Substantia nigra (tissue), 51 donors: ENCODE measurements at places on chromosomes 3 and 15.
A peak's percentile ranks its signal among the peaks of the same experiment; 100 is the strongest.

DNA sequence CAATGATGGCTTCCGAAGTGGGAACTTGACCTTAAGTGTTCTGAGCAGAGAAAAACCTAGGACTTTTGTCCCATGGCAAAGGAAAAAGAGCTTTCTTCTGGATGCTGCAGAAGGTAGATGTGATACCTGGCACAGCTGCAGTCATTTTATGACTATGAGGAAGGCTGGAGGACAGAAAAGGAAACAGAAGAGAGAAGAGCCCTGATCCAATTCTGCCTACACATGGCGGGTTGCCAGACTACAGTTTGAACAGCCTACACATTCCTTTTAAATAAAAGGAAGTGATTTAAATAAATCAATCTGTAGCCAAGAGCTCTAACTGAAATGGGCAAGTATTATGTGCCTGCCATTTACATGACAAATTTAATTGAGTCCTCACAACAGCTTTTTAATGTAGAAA is 43.6 kb upstream of the CHRNB4 start:
- no peak for DNase-seq

DNA sequence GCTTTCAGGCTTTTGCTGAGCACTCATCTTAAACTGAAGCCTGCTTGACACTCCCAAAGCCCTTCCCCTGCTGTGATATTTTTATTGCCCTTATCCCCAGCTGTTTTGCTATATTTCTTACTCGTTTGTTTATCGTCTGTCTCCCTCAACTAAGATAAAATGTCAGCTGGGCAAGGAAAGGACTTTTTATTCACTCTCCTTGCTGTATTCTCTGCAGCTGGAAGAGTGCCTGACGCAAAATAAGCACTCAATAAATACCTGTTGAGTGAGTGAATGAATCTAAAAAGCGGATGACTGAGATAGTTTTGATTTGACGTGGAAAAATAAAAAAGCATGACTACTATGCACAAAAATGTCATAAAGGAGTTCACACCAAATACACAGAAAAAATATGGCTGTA is 84.8 kb upstream of the POMGNT2 start:
- no peak for DNase-seq

GRCh38 chr3:81295906-81296577 is 465.4 kb downstream of the GBE1 start:
- DNase-seq = no peak

DNA sequence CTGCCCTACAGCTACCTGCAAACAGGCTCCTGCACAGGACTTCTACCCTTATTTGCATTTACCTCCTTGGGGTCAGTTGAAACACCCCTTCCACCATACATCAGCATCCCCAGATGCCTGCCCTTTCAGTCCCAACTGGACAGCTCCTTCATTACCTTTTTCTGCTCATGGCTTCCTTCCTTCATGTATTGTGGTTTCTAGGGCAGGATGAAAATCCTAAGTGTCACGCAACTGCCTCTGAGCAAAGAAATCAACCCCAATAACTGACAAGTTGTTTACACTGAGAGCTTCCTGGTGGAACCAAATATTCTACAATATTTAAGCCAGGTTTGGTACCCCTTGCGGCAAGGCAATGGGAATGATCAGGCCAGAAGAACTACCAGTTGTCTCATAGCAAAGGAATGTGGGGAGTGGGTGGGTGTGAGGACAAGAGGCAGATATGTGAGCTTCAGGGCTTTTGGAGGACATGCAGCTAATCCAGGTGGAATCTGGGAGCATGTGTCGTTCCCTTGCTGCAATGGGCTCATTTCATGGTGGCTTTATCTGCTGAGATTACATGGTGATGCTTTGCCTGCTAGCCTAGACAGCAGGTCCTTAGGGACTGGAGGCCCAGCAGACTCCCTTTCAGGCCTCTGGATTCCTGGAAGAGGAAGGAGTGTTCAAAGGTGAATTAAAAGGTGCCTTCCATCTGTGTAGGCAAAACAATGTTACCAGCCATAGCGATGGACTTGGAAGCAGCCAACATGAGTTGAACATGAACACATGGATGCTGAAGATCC is 34.9 kb downstream of the PPCDC start:
- DNase-seq = no peak

DNA sequence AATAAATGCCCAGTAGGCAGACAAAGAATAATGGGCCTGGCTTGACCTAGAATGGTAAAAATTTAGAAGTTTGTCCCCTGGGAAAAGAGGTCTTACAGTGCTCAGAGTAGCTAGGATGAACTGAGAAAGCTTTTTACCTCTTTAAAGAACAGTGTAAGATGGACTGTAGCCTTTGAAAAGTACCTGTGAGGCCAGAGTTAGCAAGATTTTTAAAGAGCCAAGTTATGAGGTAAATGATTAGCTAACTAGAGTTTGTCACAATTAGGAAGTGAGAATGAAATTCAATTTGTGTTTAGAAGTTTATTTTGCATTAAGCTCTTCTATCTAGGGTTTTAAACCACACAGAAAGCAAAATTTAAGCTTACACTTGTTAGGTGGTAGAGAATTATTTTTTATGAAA is 480.9 kb downstream of the ZIC1 start:
- no peak for DNase-seq

- no peak for DNase-seq
Observed at GRCh38 chr3:195698647-195699387, 22.0 kb upstream of the MUC20 start.

GRCh38 chr3:190491533-190492054 is 22.3 kb upstream of the IL1RAP start:
- DNase-seq = no peak

DNA sequence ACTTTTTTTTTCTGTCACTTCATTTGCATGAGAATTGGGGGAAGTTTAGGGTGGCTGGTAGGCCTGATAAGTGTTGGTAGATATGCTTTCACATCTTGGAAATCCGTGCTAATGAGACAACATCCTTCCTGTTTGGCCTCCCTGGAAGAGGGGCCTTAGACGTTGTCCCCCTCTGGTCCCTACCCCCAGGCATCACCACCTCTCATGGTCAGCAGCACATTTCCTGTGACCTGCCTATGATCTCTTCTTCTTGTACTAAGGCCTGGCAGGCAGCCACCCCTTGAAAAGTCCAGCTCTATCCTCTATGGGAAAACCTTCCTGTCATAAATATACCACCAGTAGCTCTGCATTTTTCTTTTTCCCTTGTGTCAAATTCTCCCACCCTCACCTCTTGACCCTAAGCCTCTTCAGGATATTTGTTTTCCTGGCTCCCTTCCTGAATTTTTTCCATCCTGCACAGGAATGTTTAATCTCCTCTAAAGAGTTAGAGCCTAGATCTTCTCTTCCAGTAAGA is 107.8 kb downstream of the SNRK start:
- DNase-seq = no peak

GRCh38 chr15:85318048-85318731 is 62.2 kb upstream of the AKAP13 start:
- no peak for DNase-seq

- DNase-seq = no peak
Observed at GRCh38 chr3:45497963-45498362, 96.6 kb upstream of the LIMD1 start.

- peak; percentile 58 for DNase-seq
Observed at GRCh38 chr15:28191832-28192231, 92.7 kb upstream of the OCA2 start.

GRCh38 chr3:81764665-81765064 is 3.2 kb upstream of the GBE1 start:
- no peak for DNase-seq

GRCh38 chr3:167913219-167913835 is 177.8 kb downstream of the SERPINI1 start:
- no peak for DNase-seq

DNA sequence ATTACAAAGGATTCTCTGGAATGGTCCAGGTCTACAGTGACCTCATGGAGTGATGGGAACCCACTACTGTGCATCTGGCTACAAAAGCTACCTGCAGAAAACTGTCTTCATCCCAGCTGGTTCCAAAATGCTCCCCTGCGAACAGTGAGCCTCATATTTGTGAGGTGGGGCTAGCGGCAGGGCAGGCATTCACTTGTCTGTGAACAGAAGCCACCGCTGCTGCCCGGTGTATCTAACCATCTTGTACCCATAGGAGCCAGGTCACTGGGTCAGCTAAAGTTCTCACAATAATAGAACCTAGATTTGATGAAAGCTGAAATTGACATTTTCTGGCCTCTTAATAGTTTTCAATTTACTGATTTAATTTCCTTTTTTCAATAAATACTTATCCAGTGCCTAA is 150.7 kb downstream of the KLF13 start:
- DNase-seq = no peak

GRCh38 chr15:49315391-49315823 is 107.6 kb upstream of the FGF7 start:
- DNase-seq = no peak

DNA sequence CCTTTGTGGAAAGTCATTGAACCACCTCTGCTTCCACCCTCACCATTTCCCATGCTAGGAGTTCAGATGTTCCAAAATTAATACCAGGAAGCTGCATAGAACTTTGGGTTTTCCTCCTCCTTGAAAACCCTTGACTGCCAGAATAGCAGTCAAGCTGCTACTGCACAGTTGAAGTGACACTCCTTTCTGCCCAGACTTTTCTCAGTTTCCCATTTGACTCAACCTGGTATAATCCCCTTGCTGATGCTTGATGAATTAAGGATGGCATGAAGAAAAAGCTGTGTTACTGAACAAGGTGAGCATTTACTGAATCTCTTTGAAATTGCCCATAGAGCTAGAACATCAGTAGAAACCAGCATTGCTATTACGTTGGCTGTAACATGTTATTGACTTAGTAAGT is 286.0 kb downstream of the EDEM1 start:
- no peak for DNase-seq

DNA sequence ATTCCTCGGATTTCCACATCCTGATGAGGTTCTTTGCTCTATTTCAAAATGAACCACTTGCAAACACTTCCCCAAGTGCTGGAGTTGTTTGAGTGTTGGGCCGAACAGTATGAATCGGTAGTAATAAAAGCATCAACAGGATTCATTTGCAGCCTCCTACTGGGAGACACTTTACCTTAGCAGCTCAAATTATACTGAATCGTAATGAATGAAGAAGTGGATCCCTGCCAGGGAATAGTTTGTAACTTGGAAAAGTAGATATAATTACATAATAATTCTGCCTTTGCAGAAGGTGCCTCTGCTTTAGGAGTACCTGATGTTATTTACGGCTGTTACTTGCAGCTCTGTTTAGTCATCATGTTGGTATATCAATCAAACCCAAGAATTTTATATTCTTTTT is 669.1 kb downstream of the CADM2 start:
- no peak for DNase-seq

DNA sequence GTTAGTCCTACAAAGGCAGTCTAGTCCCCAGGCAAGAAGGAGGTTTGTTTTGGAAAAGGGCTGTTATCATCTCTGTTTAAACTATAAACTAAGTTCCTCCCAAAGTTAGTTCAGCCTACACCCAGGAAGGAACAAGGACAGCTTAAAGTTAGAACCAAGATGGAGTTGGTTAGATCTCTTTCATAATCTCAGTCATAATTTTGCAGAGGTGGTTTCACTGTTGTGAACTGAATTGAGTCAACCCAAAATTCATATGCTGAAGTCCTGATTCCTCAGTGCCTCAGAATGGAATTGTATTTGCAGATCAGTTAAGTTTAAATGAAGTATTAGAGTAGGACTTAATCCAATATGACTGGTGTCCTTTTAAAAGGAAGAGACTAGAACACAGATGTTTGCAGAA is 101.0 kb upstream of the C3orf80 start:
- DNase-seq = no peak

DNA sequence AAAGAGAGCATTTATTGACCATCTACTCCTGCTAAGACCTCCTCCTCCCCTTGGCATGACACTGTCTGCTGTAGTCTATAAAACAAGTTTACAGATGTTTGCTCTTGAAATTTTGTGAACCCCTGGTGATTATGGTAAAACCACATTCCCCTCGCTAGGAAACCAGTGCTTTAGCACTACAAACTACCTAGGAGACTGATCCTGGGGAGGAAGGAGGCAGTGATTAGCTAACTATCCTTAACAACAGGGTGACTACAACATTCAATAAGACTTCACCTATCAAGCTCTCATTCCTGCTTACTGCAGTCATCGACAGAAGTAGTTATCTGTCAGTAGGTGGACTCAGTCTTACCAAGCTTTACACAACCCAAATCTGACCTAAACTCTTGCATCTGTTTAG is 371.3 kb downstream of the TUSC7 start:
- no peak for DNase-seq

DNA sequence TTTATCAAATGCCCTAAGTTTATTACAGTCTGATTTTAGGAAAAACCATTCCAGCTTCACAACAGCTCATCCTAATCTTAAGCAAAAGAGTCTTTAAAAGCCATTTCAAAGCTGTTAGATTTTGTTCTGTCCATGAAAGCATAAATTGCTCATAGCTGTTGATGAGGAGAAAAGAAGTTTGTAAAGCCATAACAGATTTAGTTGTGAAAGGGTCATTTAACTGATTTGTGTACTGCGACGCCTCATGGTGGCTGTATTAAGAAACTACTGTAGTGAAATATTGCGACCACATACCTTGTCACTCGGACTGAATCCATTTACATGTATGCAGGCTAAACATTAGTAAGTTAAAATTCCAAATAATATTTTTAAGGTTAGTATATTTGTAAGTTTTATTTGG is 20.9 kb downstream of the BBX start:
- DNase-seq = no peak

- no peak for DNase-seq
Observed at GRCh38 chr15:29457729-29458128, 188.1 kb upstream of the NSMCE3 start.

GRCh38 chr3:116241677-116242076 is 203.6 kb downstream of the LSAMP start:
- DNase-seq = no peak

DNA sequence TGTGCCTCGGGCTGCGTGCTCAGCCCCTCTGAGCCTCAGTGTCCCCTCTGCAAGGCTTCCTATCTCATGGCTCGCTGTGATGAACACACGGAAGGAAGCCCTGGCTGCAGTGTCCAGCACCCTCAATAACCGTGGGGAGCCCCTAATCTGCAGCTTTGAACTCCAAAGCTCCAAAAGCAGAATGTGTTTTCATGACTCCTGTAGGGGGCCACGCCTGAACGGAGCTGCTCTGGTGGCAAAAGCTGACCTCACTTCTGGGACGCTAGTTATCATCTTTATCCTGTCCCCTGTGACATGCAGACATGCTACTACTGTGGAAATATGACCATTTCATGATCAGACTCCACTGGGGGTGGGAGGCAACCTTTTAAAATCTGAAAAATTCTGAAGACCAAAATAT is 98.8 kb downstream of the SEC22A start:
- no peak for DNase-seq

- DNase-seq = no peak
Observed at GRCh38 chr15:24916305-24917009, 38.3 kb upstream of the SNRPN start.
